ENCODE measurements at places on chromosomes 2 and 18.
A peak's percentile ranks its signal among the peaks of the same experiment; 100 is the strongest.

- no peak for DNase-seq
Measured at GRCh38 chr18:58511897-58512581, 116.9 kb downstream of the ALPK2 start.

DNA sequence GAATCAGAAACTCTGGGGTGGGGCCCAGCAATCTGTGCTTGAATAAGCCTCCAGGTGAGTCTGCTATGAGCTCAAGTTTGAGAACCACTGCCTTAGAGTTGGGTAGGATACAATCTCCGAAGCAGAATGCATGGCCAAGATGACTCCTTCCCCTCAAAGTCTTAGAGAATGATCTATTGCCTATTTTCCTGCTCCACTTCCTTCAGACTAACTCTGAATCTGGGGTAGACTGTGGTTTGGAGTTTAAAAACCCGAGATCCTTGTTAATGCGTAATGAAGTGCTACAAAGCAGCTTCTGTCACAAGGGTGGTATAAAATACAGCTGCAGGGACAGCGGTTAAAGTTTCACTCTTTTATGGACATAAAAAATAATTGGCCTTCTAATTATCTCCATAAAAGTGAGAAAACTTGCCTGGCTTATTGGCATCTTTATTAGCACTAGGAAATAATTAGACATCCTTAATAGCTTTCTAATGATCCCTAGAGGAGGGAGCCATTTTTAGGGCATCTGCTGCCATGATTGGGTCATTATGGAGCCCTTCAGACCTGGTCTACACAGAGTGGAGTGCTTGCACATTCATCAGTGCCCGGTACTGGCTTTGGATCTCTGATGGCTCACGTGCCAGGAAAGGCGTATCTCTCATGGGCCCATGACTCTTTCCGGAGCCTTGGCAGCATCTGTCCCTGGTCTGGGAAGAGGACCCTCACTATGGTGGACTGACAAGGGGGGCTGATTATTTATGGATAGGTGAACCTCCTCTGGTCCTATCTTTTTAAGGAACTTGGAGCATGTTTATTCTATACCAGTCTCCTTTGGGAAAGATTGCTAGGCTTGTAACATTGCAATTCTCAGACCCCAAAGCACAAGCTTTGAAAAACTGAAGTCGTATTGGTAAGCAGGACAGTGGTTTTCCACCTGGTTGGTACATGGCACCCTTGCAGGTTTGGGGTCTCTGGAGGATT lies 28.2 kb downstream of the SIX2 start:
- no peak for DNase-seq

DNA sequence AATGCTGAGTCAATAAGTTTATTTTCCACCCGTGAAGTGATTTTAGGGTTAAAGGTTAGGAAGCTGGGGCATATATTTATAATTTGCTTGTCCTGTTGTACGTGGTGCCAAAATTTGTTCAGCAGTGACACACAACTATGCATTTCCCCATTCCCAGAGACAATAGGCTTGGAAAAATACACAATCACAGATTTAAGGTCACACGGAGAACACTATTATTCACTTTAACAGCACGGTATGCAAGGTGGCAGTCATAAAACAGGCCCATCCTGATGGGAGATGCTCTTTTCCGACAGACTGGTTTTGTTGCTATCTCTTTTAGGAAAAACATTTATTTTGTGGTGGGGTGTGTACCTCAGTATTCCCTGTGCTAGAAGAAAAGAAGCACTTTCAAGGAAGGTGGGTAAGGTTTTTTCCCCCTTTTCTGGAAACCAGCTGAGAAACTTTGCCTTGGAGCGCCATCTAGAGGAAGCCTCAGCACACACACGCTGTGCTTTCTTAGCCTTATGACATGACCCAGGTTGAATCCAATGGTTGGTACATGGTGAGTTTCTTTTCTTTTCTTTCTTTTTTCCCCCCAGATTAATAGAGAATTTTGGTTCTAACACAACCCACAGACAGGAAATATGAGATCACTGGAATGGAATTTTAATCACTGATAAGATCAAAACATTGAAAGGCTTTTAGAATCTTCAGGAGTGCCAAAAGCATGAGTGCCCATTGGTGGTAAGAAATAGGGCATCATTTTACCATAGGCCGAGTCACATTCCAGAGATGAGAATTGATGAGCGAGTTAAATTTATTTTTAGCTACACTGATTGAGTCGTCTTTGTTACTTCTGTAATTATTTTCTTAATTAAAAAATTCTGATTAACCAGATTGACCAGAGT lies 332.1 kb downstream of the AGPS start:
- peak; percentile 50 for DNase-seq

DNA sequence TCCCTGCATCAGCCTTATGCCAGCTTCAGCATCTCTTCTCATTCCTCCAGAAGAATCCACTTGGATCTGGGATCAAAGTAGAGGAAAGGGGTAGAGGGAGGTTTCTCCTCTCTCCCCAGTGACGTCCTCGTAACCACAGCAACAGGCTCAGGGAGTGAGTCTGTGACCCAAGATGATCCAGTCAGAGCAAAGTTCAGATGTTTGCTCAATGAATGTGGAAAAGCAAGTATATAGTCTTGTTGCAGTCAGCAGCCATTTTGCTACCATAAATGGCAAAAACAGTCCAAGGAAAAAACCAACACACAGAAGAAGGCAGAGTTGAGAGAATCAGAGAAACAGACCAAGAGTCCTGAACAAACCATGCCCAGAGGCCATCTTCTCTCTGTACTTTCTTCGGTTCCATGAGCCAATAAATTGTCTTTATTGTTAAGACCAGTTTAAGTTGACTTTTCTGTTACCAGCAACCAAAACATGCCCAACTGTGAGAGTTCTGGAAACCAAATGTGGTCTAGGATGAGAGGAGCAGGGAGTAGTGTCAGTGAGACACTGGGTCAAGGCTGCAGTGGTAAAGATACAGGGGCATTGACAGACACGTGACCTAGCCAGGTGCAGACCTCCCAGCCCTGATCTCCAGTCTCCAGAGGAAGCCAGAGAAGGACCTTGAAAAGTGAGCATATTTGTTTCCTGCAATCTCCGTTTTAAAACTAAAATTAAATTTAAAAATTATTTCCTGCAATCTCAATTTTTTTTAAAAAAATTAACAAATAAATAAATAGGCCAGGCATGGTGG lies 3.2 kb upstream of the CXCR1 start:
- DNase-seq = no peak

DNA sequence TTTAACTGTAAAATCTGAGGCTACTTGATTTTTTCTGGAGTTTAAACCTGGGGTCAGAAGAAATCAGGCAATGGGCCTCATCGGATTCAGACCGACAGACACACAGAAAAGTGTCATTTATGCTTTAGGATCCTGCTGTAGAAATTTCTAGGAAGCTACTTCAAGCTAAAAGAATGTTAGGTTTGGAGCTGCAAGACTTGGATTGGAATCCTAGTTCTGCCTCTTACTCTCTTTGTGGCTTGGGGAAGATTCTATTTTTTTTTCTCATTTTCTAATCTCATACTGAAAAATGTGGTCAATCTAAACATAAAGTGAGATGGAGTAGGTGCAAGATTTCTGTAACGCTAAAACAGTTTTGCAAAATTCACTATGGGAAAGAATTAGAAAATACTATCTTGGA lies 48.8 kb upstream of the KCNE4 start:
- DNase-seq = no peak

DNA sequence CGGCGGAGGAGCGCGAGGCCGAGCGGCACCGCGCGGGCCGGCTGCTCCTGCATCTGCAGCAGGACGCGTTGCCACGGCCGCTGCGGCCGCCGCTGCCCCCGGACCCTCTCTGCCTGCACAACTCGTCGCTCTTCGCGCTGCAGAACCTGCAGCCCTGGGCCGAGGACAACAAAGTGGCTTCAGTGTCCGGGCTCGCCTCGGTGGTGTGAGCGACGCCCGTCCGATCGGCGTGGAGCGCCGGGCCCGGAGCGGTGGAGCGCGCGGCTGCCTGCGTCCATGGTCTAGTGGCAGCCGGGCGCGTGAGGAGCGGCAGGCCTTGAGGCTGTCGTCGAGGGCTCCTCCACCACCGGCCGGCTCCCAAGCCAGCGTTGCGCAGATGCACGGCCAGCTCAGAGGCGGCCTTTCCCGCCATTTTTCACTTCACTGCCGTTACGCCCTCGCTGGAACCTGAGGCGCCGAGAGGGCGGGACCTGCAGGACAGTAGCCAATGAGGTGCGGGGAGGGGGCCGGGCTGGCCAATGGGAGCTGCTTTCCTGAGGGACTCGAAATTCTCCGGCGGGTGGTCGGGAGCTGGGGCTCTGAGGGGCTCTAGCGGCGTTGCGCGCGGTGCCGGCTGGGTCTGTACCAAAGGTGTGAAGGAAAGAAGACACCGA lies 1.9 kb downstream of the TLX2 start:
- peak; percentile 62 for DNase-seq

DNA sequence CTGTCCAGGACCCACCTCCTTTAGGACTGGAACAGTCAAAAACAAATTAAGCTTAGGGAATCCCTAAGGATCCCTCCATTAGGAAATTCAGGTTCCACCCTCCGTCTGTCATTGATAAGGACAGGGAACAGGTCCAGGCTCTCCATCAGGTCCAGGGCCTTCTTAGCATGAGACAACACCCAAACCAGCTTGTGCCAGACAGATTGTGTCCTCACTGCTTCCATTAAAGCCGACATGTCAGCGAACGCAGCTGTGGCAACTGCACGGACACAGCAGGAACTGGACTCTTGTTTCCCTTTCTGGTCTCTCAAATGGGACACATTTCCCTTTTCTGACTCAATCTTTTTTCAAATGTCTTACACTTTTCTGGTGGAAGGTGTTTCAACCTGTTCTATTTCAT lies 81.4 kb downstream of the BCL11A start:
- no peak for DNase-seq

DNA sequence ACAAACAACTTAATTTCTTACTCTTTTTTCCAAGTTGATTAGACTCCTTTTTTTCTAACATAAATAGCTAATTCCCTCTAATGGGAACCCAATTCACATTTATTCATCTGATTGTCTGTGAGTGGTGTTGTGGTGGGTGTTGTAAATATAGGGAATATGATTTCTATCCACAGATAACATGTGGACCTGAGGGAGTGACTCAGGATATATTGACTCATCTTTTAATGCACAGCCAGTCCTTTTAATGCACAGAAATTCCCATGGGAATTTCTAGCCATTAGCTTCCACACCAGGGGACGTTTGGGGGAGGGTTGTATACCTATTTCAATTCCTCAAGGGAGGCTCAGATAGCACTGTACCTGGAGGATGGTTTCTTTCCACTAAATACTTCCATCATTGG lies 1339.6 kb upstream of the LRRTM1 start:
- DNase-seq = no peak

GRCh38 chr2:226564667-226565066 lies 235.0 kb downstream of the IRS1 start:
- DNase-seq = no peak

DNA sequence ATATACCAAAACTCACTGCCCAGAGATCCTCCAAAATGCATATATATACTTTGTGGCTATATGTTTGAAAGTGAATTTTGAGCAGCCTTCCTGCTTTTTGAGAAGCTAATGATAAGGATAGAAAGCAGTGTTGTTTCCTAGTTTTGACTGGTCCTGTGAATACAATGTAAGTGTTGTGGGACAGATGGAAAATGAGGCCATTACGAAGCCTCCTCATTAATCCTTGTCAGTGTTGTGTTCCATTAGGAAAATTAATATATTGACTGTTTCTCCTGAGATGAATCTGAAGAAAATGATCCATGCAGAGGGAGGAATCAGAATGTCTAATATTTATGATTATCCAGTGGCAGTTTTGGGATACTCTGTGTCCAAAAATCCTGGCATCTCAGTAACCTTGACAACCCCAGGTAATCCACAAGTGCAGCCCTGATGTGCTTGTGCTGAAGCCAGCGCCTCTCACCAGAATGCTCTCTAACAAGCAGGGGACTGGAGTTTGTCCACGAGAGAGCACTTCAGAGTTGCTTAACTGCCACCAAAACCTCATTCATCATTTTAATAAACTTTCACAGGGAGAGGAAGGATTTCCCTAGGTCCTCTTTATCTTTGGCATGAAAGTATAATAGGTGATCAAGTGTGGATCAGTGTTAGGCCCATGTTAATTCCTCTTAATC lies 418.6 kb downstream of the CMPK2 start:
- DNase-seq = no peak

GRCh38 chr18:23683155-23683554 lies 6.1 kb upstream of the LAMA3 start:
- no peak for DNase-seq

DNA sequence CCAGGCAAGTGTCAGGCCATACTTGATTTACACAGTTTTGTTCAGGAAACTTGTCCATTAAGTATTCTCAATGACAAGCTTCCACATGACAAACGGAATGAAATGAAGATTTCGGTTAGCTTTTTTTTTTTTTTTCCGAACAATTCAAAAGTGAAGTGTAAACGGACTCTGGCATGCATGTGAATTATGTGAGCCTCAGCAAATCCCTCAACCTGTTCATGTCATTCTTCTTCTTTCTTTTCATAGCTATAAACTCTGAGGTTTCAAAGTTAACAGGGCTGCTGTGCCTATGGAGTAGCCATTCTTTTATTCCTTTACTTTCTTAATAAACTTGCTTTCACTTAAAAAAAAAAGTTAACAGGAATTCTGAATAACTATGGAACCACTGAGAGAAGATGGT lies 110.3 kb downstream of the NOL10 start:
- DNase-seq = no peak

DNA sequence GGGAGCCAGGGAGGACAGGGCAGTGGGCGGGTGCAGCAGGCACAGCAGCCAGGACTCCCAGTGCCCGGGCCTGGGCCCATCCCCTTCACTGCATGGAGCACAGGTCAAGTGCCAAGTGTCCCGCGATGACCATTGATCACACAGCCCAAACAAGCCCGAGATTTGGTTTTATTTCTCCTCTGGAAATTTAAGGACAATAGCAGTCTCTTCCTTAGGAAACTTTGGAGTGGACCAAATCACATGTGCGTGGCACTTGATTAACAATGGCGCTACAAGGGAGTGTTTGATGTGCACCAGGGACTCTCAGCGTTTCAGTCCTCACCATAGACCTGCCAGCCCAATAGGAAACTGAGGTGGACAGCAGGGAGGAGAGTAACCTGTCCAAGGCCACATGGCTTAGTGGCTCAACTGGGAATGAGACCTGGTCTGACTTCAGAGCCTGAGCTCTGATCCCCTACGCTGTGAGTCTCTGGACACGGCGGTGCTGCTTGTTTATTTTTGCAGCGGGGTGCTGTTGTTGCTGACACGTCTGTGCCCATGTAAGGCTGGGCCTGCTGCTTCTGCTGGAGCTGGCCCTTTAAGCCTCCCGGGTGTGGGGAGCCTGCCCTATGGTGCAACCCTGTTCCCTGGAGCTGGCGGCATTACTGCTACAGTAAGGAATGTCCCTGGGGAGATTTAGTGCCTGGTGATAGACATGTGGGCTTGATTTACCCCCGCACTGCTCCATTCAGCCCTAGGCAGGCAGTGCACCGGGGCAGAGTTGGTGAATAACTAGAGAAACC lies 194.2 kb downstream of the INHBB start:
- no peak for DNase-seq

GRCh38 chr2:106153781-106154180 lies 40.3 kb downstream of the UXS1 start:
- DNase-seq = no peak

- DNase-seq = no peak
Measured at GRCh38 chr2:20594048-20594750, 56.7 kb downstream of the HS1BP3 start.

GRCh38 chr2:31008561-31009114 lies 129.6 kb downstream of the GALNT14 start:
- no peak for DNase-seq
